Foreskin melanocyte (primary cell): ENCODE measurements at places on chromosomes 3 and 15.

DNA sequence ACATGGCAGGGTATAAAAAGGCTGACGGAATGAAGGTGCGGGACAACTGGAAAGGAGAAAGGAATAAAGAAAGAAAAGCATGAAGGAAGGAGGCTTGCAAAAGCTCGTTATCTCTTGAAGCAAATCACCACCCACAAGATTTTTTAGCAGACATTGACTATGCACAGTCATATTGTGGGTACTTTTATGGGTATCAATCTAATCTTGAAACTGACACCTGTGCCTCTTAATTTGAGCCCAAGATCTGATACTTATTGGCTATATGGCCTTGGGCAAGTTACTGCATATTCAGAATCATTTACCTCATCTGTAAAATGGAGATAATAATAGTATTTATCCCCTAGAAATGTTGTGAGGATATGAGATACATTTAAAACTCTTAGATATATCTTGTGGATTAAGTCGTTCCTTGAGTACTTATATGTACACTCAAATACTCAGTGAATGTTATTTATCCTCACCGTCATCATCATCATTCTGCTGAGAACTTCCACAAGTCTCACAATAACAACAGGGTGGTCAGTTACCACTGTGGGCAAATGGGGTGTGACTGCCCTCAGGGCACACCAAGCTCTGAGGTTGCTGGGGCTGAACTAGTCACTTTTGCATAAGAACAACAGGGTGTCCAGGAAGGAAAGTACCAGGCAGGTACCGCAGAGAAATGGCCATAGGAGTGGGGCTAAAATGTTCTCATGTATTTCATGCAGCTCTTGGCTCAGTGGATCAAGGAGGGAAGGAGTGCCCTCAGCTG lies 266.1 kb downstream of the SLC9A9 start:
- DNase-seq, result no peak

- no peak for DNase-seq
These were observed 662.0 kb downstream of the SQOR start for GRCh38 chr15:46296797-46297196.

DNA sequence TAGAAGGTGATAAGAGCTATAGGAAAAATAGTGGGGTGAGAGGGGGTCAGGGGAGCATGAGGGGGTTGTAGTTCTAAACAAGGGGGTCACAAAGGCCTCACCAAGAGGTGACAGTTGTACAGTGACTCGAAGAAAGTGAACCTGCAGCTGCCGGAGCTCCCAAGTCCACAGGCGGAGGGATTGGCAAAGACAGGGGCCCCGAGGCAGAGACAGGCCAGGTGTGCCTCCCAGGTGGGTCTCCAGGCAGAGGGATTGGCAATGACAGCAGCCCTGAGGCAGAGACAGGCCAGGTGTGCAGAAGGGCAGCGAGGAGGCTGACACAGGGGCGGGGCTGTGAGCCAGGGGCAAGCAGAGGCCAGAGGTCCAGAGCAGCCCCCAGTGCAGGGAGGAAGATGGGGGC lies 63.7 kb downstream of the DNAJB8 start:
- DNase-seq, result no peak

DNA sequence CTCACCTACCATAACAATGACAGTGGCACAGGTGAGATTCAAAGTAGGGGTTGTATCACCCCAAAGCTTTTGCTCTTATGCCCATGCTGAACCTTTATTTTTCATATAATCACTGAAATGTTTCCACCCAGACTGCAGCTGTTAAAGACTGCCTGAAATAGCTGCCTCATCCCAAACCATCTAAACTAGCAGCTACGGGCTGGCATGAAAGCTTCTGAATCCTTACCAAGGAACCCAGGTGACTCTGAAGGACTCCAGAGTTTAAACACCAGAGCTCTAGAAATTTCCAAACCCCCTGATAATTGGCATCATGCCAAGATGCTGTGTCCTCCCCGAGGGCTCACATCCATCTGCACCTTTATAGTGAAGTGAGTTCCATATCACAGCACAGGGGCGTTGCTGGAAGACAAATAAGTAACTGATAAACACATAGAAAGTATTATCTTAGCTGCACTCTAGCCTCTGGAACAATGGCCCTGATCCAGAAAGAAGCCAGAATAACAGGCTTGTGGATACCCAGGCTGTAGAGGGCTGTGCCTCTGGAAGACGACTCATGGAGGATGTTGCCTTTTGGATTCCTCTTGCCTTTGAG lies 238.9 kb downstream of the CADPS start:
- no peak for DNase-seq

GRCh38 chr3:143152043-143152442 lies 32.5 kb downstream of the CHST2 start:
- no peak for DNase-seq

DNA sequence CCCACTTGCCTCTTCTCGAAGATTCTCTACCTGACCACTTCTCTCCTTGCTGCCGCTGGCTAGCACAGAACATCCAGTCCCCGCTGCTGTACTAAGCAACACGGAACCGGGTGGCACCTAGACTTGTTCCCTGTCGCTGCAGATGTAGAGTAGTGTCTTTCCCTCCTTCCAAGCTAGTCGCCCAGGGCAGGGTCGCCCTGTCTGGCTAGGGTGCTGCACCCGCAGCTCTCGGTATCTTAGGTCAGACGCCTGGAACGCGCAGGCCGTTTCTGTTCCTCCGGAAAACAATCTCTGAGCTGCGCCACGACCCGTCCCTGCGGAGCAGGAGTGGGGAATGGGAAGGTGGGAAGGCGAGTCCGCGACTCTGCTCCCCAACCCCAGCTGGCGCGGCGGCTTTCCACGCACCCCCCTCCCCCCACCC lies 758 bp upstream of the SNX33 start:
- no peak for DNase-seq

DNA sequence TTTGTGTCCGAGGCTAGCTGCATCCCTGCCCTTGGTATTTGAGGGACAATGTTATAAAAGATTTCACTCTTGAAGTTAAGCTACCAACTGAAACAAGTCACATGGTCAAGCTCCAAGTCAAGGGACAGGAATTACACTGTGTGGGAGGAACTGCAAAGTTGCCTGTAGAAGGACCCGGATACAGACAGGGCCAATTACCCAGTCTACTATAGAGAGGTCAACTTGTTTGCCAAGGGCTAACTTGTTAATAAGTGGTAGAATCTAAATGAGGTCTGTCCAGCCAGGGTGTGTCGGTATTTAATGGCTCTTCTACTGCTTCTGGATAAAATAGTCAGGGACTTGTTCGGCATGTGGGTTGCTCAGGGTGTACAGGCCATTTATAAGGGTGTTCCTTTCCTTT lies 55.7 kb downstream of the PTPRG start:
- peak; percentile 10 for DNase-seq

- DNase-seq, result no peak
These were observed 53.6 kb upstream of the SYN2 start for GRCh38 chr3:11950576-11950975.

GRCh38 chr3:39260957-39261356 lies 18.9 kb downstream of the CX3CR1 start:
- peak; percentile 55 for DNase-seq
